Activated CD4-positive, alpha-beta memory T cell treated with anti-CD3 and anti-CD28 coated beads, Interleukin-2, amount 10 ng/mL, durations not matched to agents 7 days and 5 days (primary cell): ENCODE measurements at places on chromosomes 13 and 19. TPM values are rescaled to one million over a fixed set of nuclear protein-coding genes. Genes with fewer than 3 reads are reported as not detected.

The SPART gene
- 23.6 TPM for total RNA-seq

The TPM4 gene
- total RNA-seq, result 592 TPM

The MAMSTR gene
- total RNA-seq, result 1.2 TPM

The CNN2 gene
- 513 TPM for total RNA-seq

The PRX gene
- total RNA-seq, result 1.1 TPM

The ZNF134 gene
- total RNA-seq, result 14.7 TPM

The HS6ST3 gene
- total RNA-seq, result not detected

The KLF1 gene
- total RNA-seq, result 0.13 TPM

The KISS1R gene
- total RNA-seq, result 1.8 TPM

The ZNF30 gene
- total RNA-seq, result 2.8 TPM

The TRAPPC2B gene
- 10.9 TPM for total RNA-seq

The ZNF224 gene
- total RNA-seq, result 35.4 TPM

The CEACAM4 gene
- total RNA-seq, result not detected

The UCHL3 gene
- total RNA-seq, result 30.0 TPM

The ZNF575 gene
- total RNA-seq, result 4.1 TPM

The ZNF439 gene
- 3.0 TPM for total RNA-seq

The TBXA2R gene
- 0.23 TPM for total RNA-seq

The ZNF69 gene
- total RNA-seq, result 2.3 TPM

The SIGLECL1 gene
- 0.18 TPM for total RNA-seq

The MISP gene
- total RNA-seq, result not detected

The CYP4F8 gene
- not detected for total RNA-seq

The RASGRP4 gene
- 20.0 TPM for total RNA-seq

The ETV2 gene
- total RNA-seq, result 0.65 TPM
